PC-3 (cell line): ENCODE measurements at places on chromosomes 6 and 20. TPM values are rescaled to one million over a fixed set of nuclear protein-coding genes. Genes with fewer than 3 reads are reported as not detected.

SEMG2 gene
- not detected in 2 replicates for total RNA-seq

TUBB2B gene
- 5.1 and 6.5 TPM in 2 replicates for total RNA-seq

ROS1 gene
- 0.07 and 0.17 TPM in 2 replicates for total RNA-seq

VSX1 gene
- not detected in 2 replicates for total RNA-seq

MARCKS gene
- 51.5 and 62.8 TPM in 2 replicates for total RNA-seq

GOPC gene
- 15.8 and 17.1 TPM in 2 replicates for total RNA-seq

RNF144B gene
- 4.6 and 7.8 TPM in 2 replicates for total RNA-seq

HMGCLL1 gene
- not detected in 2 replicates for total RNA-seq

COL9A3 gene
- total RNA-seq: 14.3 and 17.7 TPM in 2 replicates

CFAP61 gene
- total RNA-seq: not detected in 2 replicates

LPIN3 gene
- 24.1 and 27.9 TPM in 2 replicates for total RNA-seq

TDRD6 gene
- 0.07 TPM in 1 of 2 replicates, not detected in the other for total RNA-seq

GSTA3 gene
- not detected in 2 replicates for total RNA-seq

ASIP gene
- not detected in 2 replicates for total RNA-seq

PPP1R14C gene
- total RNA-seq: 1.1 and 3.0 TPM in 2 replicates

INSM1 gene
- 0.04 TPM in 1 of 2 replicates, not detected in the other for total RNA-seq

CAGE1 gene
- 0.29 TPM in 1 of 2 replicates, not detected in the other for total RNA-seq

LY6G5C gene
- 1.6 and 1.8 TPM in 2 replicates for total RNA-seq

CDKN1A gene
- 79.5 and 91.5 TPM in 2 replicates for total RNA-seq

STMN3 gene
- 15.8 and 24.5 TPM in 2 replicates for total RNA-seq

MICB gene
- 25.6 and 32.9 TPM in 2 replicates for total RNA-seq

FHL5 gene
- total RNA-seq: not detected in 2 replicates

NMBR gene
- not detected in 2 replicates for total RNA-seq

JPH2 gene
- total RNA-seq: 15.5 and 15.8 TPM in 2 replicates

IL20RA gene
- 3.5 and 6.0 TPM in 2 replicates for total RNA-seq

EEF1A2 gene
- total RNA-seq: 463 and 559 TPM in 2 replicates

C20orf204 gene
- total RNA-seq: 2.1 and 3.4 TPM in 2 replicates

RAET1G gene
- 1.5 and 2.0 TPM in 2 replicates for total RNA-seq

CALHM4 gene
- total RNA-seq: not detected in 2 replicates

ULBP2 gene
- total RNA-seq: 5.8 and 8.1 TPM in 2 replicates

MAP7 gene
- 13.9 and 25.3 TPM in 2 replicates for total RNA-seq

PDE7B gene
- not detected in 2 replicates for total RNA-seq

ACOT13 gene
- total RNA-seq: 13.5 and 17.9 TPM in 2 replicates

KCNQ2 gene
- total RNA-seq: not detected in 2 replicates

GHRH gene
- total RNA-seq: not detected in 2 replicates

KCNQ5 gene
- total RNA-seq: 0.17 TPM in 1 of 2 replicates, not detected in the other

ZNF334 gene
- total RNA-seq: 0.52 and 0.58 TPM in 2 replicates

MUC22 gene
- 0.06 TPM in 1 of 2 replicates, not detected in the other for total RNA-seq

DEFB128 gene
- not detected in 2 replicates for total RNA-seq

GNRH2 gene
- total RNA-seq: 1.6 TPM in 1 of 2 replicates, not detected in the other

FABP7 gene
- total RNA-seq: not detected in 2 replicates

HTR1E gene
- total RNA-seq: not detected in 2 replicates

LTA gene
- total RNA-seq: not detected in 2 replicates

CNKSR3 gene
- 1.6 and 3.2 TPM in 2 replicates for total RNA-seq

ANKRD6 gene
- total RNA-seq: 5.6 and 6.9 TPM in 2 replicates
